8988T (cell line): ENCODE measurements at places on chromosomes 3 and 15.

DNA sequence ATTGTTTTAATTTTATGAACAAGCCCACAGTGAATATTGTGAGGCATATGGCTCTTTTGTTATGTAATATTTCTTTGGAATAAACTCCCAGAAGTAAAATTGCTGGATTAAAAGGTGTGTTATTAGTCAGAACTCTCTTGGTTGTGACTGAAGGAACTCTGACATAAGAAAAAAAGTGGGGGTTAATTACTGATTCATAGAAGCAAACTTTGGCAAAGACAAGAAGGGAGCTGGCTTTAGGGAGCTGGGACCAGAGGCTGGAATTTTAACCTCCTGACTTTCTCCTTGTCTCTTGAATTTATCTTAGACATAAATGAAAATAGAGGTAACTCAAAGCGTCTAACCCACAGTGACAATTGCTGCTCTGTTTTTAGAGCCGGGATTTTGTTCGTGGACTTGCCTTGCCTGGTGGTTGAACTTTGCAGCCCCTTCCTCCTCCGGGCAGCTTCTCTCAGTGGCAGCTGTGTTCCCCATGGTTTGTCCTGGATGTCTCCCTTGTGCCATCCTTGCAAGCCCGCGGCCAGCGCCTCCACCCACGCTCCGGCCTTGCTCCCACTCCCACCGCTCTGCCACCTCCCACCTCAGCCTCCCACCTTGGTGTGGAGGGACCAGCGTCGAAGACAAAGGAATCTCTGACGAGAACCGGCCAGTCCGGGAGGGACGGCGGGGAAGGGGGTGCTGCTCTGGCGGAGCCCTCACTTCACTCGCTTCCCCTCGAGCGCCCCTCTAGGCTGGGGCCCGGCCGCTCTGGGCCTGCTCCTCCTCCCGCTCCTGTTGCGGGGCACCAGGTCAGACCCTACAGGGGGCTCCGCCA lies 28.0 kb downstream of the ARHGAP31 start:
- DNase-seq, result peak; percentile 24

GRCh38 chr3:151283907-151284461 lies 5.6 kb upstream of the P2RY14 start:
- no peak for DNase-seq

- DNase-seq, result no peak
Observed at GRCh38 chr3:141367038-141367730, 1.1 kb upstream of the ZBTB38 start.

DNA sequence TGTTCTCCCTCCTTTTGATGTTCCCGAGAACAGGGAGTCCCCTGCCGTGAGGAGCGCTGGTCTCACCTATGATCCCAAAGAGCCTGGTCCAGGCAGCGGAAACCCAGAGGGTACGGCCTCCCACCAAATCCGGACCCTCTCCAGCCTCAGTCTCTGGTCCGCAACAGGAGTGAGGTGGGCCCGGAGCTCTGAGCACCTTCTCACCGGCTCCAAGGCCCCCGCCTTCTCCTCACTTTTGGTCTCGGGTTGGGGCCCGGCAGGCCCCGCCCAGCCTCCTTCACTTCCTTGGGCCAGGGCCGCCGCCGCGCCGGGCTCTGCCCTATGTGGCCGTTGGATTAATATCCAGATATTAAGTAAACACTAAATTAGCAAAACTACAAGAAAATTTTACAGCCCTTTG lies 5.7 kb upstream of the SKOR1 start:
- DNase-seq, result no peak

- no peak for DNase-seq
Observed at GRCh38 chr3:5186089-5186857, 1.2 kb upstream of the EDEM1 start.

GRCh38 chr15:61035311-61035710 lies 193.8 kb downstream of the RORA start:
- DNase-seq, result no peak

GRCh38 chr15:32851572-32851971 lies 133.8 kb downstream of the GREM1 start:
- DNase-seq, result no peak

GRCh38 chr3:133494469-133494868 lies 79.0 kb upstream of the CDV3 start:
- peak; percentile 58 for DNase-seq

GRCh38 chr3:20747741-20748140 lies 561.7 kb upstream of the SGO1 start:
- DNase-seq, result no peak

- DNase-seq, result peak; percentile 45
Observed at GRCh38 chr3:9715764-9716437, 12.3 kb downstream of the CPNE9 start.

- no peak for DNase-seq
Observed at GRCh38 chr3:44981220-44981619, 5.2 kb downstream of the EXOSC7 start.

GRCh38 chr15:85361323-85361722 lies 19.1 kb upstream of the AKAP13 start:
- no peak for DNase-seq

GRCh38 chr15:34065261-34065660 lies 26.3 kb upstream of the AVEN start:
- no peak for DNase-seq

- no peak for DNase-seq
Observed at GRCh38 chr3:18369551-18370185, 55.5 kb downstream of the SATB1 start.

DNA sequence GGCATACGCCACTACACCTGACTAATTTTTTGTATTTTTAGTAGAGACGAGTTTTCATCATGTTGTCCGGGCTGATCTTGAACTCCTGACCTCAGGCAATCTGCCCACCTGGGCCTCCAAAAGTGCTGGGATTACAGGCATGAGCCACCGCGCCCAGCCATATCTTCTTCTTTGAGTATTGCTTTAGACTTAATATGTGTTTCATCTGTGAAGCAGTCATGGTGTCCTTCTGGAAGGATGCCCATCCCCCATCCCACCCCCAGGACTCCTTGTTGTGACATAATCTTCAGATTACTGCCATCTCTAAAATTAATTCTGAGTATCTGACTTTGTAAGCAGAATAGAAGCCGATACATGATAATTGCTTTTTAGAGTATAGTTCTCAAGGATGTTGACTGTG lies 57.7 kb downstream of the KLHL25 start:
- DNase-seq, result no peak

DNA sequence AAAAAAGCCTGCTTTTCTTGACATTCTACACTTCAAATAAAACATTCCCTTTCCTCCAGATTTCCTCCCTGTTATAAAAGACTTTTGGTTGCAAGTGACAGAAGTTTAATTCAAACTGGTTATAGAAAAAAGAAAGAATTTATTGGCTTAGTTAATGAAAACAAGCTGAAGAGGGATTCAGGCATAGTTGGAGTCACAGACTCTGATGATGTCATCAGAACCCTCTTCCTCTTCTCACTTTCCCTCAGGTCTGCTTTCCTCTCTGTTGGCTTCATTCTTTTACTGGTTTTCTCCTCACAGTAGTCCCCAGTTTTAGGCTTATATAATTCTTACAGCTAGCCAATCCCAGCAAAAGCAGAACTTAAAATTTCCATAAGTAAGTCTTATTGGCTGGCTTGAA lies 32.0 kb upstream of the MBNL1 start:
- no peak for DNase-seq

DNA sequence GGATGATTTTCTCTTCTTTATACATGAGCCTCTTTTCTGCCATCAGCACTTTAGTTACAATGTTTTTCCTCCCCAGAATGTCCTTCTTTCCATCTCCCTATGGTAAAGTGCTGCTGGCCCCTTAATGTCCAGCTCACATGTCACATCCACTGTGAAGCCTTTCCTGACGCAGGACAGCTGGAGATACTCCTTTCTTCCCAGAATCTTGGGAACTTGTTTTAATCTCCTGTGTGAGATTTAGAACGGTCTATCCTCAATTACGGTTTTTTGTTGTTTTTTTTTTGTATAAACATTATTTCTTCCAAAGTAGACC lies 147.7 kb upstream of the TSC22D2 start:
- no peak for DNase-seq

- no peak for DNase-seq
Observed at GRCh38 chr3:148825476-148825875, 2.1 kb upstream of the CPB1 start.
